Activated naive CD4-positive, alpha-beta T cell treated with anti-CD3 and anti-CD28 coated beads, Interleukin-2, amount 50 U/mL, for 72 hours (primary cell): ENCODE measurements at places on chromosomes 12 and 14. TPM values are rescaled to one million over a fixed set of nuclear protein-coding genes. Genes with fewer than 3 reads are reported as not detected.

The JAG2 gene
- total RNA-seq = 4.3 TPM

The ACSM4 gene
- total RNA-seq = not detected

The KCNH5 gene
- total RNA-seq = not detected

The KLRG1 gene
- total RNA-seq = 2.7 TPM
